ENCODE measurements at places on chromosomes 5 and 9.

DNA sequence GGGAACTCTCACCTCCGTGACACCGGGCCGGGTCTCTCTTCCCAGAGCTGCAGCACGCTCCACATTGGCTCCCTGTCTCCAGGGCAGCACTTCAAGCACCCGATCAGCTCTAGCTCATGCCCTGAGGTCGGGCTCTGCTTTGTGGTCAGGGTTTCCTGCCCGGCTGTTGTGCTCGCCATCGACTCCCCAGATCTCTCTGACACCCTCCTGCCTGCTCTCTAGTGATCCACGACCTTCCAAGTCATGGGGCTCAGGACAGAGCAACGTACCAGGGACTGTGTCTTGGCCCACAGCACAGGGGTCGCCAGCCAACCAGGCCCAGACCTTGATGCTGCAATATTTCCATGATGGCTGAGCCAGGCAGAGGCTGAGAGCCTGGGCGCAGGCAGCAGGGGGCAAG lies 45.1 kb downstream of the PRRT1B start:
- DNase-seq = peak; percentile 25

- DNase-seq = no peak
These were observed 616 bp downstream of the RNF130 start for GRCh38 chr5:180070756-180071530.

DNA sequence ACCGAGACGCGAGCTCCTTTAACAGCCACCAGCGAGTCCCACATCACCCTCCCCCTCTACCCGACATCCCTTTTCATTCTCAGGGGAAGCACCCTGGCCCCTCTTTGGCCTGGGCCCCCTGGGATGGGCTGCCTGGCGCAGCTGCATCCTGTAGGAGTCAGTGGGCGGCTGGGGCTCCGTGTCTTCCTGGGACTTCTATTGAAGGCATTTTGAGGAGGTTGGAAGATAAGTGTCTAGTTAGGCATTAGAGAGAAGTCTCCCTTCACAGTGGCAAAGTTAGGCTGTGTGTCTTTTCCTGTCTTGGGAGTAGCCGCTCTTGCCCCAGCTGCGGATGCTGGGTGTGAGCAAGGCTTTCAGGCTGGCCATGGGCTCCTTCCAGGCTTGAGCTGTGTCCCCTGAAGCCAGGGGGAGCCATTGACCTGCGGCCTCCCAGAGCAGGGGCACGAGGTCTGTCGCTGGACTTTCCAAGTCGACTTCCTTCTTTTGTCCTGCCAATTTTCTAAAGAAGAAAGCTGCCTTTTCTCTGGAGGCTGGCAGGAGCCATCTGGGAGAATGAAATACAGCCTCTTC lies 18.6 kb upstream of the NKD2 start:
- no peak for DNase-seq

DNA sequence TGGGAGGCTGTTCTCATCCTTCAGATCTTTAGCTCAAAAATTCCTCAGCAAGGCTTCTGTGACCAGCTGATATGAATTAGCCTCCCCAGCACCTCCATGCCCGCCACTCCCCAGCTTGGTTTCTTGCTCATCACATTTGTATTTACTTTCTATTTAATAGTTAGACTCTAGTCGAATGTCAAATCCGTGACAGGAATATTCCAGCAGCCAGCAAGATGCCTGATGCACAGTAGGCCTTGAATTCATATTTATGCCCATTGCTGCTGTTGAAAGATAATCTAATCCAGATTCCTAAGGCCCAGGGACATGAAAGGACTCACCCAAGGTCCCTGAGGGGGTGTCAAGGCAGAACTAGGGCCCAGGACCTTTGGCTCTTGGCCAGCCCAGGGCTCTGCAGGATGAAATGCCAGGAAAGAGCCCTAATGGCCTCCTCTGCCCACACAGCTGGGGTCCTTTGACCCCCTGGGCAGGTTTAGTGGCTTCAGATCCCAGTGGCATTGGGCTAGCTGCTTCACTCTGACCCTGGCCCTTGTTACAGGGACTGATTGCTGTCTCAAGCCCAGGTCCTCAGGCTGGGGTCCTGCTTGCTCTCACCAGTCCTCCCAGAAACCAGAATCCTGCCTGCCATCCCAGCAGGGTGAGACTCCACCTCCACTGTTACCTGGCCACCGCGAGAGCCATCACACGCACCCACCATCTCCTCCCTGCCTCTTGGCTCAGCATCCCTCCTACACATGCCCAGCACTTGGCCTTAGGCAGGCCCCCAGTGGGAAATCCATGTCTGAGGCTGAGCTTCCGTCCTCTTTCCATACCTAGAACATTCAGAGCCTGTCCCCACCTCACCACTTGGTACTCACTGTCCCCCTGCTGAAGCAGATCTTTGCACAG lies 7.3 kb downstream of the CSF1R start:
- no peak for DNase-seq

DNA sequence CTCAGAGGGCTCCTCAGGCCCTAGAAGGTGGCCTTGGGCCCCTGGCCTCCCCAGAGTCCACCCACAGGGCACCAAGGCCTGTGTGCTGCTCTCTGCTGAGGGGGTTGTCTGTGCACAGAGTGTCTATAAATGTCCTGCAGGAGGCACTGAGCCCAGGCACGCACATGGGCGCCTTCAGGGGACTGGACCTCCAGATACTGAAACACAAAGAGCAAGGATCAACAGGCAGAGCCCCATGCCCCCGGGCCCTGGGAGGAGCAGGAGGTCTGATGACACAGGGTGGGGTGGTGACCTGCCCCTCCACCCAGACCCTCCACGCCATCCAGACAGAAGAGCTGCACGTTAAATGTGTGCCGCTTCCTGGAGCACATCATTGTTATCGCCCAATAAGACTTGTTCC lies 64.6 kb upstream of the SIMC1 start:
- no peak for DNase-seq

GRCh38 chr5:106397700-106398099 lies 1273.0 kb downstream of the EFNA5 start:
- no peak for DNase-seq

DNA sequence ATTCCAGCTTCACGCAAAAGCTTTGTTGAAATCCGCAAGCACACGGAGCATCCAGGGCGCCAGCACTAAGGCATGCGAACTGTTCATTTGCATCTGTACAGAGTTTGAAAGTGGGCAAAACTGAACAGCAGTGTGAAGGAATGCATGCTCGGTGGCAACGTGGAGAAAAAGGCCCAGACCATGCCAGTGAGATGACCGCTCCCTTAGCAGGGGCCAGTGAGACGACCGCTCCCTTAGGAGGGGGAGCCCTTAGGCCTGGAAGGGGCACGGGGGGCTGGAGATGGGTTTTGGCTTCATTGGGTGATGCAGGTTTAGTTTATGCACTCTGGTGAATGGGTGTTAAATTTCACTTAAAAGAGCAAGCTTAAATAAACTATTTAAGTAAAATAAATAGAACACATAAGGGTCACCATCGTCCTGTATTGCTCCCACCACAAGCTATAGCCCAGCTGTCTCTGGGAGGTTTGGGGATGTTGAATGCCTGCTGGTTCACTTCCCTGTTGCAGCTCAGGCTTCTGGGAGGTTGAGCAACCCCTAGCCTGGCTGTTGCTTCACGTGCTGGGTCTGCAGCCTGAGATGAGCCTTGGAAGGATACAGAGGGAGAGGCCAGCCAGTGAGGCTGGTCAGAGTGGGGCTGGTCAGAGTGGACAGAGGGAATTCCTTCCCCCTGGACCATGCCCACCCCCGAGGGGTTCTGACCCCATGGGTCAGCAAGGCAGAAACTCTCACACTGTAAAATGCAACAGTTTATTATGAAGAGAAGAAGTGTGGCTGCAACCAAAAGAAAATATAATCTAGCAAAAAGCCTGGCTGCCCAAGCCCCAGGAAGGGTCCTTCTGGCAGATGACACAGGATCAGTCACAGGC lies 4.6 kb upstream of the FCN1 start:
- no peak for DNase-seq

DNA sequence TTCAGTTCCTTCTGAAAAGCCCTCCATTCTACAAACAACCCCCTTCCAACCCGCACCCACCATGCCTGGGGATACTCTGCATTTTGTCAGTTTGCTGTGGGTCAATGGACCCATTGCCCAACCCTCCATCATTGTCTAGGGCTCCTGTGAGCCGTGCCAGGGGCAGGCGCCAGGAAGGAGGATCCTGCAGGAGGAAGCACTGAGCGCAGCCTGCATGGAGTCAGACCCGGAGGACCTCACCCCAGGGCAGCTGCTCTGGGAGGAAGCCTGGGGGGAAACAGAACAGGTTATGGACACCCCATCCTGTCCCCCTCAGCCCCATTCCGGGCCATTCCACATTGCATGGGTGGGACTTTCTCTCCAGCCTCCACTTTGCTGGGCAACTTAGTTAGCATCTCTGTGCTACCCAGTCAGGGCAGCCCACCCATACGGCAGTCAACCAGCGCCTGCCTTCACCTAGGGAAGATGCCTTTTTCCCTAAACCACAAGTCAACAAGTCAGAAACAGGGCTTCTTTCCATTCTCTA lies 48.6 kb upstream of the VDAC1 start:
- no peak for DNase-seq

DNA sequence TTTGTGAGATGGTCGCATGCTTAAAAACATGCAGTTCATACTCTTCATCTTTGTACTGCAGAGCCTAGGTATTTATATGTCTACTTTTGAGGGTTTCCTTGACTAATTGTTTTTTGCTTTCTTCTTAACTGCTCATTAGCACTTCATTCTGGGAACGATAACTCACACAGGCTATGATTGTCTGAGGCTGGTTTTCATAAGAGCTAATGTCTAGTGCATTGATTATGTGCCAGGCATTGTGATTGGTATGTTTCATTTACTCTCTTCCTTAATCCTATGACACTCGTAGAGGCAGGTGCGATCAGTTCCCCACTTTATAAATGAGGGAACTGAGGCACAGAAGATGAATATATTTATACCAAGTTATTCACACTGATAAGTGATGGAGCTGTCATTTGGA lies 93.6 kb downstream of the INSYN2B start:
- DNase-seq = no peak

DNA sequence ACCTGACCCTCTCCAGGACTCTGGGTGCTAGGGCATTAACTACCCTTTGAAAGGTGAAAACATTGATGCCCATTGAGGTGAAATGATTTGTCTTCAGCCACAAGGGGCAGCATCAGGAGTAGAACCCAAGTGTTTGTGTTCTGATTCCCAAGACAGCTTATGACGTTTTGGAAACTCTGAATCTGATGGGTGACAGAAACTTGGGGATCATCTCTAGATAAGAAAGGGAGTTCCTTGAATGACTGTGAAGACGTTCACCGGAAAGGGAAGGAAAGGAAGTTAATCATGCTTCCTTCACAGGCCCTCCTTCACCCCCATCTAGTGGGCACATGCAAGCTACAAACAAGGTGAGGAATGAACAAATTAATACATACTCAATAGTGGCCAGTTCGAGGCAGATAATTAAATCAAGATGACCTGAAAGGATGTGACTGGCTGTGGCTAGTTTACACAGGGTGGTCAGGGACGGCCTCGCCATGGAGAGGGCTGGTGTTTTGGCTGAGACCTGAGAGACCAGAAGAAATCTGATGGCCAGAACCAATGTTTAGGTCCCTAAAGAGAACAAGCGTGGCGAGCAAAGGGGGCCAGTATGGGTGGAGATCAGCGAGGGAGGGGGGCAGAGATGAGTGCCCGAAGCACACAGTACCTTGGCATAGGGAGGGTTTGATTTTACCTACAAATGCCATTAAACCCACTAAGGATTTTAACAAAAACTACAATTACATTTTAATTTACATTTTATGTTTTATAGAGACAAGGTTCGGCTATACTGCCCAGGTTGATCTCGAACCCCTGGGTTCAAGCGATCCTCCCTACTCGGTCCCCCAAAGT lies 937 bp upstream of the SLC26A2 start:
- peak; percentile 68 for DNase-seq

DNA sequence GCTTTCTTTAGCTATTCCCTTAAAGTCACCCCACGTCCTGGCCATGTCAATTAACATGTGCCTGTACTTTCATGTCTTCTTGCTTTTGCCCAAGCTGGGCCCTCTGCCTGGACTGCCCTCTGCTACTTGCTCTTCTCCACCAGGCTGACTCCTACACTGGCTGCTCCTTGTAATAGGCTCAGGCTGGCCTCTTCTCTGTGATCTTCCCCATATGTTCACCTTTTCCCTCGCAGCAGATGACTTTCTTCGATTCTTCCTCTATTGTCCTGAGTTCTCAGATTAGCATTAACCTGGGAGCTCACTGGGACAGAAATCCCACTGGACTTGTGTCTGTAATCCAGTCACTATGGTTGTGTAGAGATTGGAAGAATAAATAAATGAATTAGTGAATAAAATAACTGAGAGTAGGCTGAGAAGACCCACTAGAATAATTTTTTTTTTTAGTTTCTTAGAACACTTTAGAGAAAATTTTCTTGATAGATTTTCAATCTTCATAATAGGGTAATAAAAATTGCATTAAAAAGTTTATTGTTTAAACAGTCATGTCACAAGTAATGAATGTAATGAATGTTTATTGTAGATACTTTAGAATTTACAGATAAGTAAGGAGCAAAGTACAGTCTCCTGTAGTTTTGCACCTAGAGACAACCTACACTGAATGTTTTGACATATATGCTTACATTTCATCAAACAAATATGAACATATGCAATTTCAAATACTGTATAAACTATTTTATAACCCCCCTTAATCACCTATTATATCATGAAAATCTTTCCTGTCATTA lies 47.4 kb upstream of the TNFSF15 start:
- no peak for DNase-seq

GRCh38 chr5:157571357-157571827 lies 4.2 kb downstream of the ADAM19 start:
- DNase-seq = peak; percentile 32

DNA sequence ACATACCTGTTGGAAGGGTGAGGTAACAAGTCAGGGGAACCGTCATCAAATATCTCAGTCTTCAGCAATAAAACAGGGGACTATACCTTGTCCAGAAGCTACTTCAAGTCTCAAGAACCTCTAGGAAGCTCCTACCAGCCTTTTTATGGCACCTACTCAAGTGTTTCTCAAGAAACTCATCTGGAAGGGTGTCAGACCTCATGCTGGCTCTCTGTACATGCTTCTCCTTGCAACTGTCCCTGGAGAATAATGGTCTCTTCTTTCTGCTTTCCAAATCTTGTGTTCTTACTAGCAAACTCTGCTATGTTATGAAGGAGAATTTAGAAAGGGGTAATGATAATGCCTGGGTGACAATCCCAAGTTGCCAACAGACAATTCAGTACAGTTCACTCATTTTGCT lies 8.3 kb upstream of the PTAR1 start:
- no peak for DNase-seq

DNA sequence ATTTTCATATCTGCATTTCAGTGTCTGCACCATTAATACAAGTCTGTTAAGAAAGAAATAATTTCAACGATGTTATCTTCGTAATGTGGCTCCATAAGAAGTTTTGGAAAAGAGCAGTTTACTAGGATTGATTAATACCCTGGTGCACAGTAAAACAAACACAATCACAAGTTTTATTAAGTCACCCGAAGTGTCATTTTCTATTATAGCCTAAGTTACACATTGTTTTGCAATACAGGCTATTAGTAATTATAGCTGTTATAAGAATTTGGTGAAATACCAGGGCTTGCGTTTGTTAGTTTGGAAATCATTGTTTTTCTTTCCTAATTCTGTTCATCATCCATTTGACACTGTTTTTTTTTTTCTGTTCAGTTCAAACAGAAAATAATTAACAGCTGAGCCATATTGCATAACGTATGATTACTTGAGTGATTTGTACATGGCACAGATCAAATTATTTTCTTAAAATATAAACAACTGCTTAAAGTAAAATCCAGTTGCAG lies 30.6 kb downstream of the LVRN start:
- no peak for DNase-seq

Data from CD4-positive, alpha-beta T cell treated with Interleukin-12 subunit alpha and Interleukin-12 subunit beta, for 1 hour (primary cell).